ENCODE measurements at places on chromosomes 4 and X.

DNA sequence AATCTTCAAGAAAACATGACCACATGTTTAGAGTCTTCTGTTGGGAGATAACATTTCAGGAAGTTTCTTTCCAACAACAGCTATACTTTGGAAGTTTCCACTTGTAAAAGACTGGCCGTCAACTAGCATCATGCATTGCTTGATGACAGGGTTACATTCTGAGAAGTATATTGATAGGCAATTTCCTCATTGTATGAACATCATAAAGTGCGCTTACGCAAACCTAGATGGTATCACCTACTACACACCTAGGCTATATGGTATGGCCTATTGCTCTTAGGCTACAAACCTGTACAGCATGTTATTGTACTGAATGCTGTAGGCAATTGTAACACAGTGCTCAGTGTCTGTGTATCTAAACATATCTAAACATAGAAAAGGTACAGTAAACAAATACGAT lies 25.4 kb upstream of the CD40LG start:
- no peak for DNase-seq

- no peak for DNase-seq
These were observed 2.9 kb upstream of the KCND1 start for GRCh38 chrX:48974574-48974973.

DNA sequence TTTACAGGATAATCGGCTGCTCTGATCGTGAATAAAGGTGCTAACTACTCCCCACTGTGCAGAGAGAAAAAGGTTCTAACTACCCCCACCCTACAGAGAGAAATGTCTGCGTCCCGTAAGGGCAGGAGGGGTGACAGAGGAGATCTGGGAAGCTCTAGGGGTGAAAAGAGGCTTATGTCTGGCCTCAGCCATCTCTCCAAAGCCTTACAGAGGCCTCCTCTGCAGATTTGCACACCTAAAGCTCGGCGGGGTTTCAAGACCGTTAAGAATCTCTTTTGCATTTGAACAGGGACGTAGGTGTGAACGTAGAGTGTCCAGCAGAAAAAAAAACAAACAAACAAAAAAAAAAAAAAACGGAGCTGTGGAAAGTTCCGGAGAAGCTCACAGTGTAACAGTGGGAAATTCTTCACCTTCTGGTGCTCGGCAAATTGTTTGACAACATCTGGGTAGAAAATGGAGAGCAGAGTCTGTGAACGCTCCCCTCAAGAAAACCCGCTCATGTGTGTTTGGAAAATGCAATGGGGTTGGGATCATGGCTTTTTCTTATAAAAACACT lies 161.0 kb downstream of the SHOX start:
- no peak for DNase-seq

DNA sequence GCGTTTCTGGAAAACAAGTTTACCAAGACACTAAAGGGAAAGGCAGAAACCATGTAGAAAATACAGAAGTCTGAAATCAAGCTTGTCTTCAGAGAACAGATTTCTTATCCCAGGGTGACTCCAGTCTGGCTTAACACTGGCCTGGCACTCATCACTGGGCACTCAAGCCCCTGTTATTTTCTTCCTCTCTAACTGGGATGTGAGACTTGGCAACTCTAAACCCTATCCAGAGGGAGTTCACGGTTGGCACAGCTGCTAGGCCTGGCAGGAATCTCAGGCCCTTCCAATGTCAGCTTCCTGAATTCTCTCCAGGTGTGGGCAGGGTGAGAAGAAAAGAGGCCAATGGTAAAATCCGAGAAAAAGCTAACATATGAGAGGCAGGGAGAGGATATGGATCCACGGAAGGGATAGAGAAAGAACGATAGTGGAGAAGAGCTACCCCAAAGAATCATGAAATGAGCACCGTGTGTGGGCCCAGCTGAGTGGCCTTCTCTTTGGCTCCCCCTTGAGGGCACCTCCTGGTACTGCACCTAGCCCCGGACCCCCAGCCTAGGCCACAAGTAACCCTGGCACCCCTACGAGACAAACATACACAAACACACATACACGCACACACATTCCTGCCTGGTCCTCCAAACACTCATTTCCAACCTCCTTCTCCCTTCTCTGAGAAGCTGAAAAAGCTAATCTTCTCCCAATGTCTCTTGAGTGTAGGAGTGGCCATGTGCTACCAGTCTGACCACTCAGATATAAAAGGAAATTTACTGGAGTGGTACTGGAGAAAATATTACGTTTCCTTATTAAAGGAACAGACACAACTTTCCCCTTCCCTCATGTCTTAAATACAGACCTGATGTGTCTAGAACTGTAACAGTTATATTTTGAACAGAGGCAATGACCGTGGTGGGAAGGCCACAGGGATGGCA lies 16.6 kb upstream of the PTCHD1 start:
- DNase-seq, result no peak

DNA sequence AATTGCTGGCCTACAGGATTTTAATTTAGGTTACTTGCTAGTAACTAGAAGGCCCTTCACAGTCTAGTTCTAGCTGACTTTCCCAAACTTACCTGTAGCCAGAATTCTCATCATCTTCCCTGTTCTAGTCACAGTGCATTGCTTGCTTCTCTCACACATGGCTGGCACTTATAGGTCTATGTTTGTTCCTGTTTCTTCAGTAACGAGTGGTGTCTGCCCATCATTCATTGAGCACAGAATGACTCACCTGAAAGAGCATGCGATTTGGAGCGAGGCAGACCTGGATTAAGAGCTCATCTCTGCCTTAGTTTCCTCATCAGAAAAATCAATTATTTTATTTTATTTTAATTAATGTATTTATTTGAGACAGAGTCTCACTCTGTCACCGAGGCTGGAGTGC lies 201.7 kb upstream of the ANK2 start:
- no peak for DNase-seq

- DNase-seq, result no peak
These were observed 34.7 kb upstream of the CD99 start for GRCh38 chrX:2656257-2656836.

GRCh38 chr4:46698891-46699290 lies 210.2 kb downstream of the COX7B2 start:
- no peak for DNase-seq

DNA sequence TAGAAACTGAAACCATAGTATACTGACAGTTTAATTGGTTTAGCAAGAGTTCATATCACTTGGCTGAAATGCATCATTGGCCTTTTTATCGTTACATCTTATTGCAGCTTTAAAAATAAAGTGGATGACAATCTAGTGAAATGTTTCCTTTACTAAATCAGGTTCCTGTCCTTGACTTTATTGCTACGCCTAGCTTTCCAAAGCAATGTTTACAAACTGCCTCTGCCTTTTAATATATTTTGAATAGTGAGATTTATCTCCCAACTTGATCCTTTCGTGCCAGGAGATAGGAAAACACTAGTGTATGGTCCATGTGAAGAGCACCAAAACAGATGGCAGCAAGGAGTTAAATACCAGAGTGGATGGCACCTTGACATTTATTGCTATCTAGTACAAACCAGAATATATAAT lies 67.0 kb downstream of the GPC3 start:
- DNase-seq, result no peak

GRCh38 chrX:78283511-78283910 lies 43.9 kb downstream of the CYSLTR1 start:
- DNase-seq, result no peak

DNA sequence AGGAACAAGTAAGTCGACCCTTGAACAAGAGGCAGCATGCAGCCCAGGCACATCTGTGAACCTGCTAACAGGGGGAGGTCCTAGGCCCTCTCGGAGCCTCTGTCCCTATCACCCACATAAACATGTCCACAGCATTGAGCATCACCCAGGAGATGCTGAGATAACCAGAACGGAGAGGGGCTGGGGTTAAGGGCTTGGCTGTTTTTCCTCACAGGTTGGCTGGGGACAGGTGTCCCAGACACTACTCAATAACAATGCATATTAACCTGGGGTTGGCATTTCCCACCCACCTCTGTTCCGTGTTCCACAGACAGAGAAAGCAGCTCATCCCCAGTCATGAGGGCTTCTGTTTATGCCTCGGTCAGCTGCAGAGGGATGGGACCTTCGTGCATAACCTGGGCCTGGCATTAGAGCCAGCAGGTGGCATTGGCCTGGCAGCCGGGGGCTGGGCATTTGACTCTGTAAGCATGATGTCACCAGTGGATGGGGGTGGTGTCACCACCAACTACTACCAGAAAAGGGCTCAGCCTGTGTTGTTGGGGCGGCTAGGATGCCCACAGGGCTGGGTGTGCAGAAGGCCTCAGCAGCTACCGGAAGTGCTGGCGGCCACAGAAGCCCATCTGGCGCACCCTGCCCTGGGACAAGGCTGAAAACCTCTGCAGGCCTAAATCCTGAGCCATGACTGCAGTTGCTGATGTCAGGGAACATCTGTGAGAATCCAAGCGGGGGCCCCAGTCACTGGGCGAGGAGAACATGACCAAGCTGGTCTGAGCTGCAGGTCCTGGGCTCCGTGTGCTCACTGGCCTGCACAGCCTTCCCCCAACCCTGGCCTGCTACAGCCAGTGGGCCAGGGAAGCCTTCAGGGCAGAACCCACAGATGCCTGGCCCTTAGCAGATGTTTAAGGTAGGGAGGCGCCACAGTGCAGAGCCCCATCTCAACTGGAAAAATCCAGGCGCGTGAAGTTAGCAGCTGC lies 351.4 kb downstream of the NR3C2 start:
- DNase-seq, result no peak

GRCh38 chr4:122602277-122603142 lies 18.4 kb downstream of the IL21 start:
- DNase-seq, result peak; percentile 70

DNA sequence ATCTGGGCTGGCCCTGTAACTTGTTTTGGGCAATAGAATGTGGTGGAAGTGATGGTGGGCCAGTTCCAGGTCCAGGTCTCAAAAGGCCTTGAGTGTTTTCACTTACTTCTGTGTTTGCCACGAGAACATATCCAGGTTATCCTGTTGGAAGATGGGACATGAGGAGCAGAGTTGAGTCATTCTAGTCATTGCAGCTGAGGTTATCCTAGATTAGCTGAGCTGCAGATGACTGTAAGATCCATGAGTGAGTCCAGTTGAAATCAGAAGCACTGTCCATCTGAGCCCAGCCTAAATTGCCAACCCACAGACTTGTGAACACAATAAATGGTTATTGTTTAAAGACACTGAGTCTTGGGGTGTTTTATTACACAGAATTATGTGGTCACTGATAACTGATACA lies 45.3 kb upstream of the RPS6KA3 start:
- DNase-seq, result no peak

DNA sequence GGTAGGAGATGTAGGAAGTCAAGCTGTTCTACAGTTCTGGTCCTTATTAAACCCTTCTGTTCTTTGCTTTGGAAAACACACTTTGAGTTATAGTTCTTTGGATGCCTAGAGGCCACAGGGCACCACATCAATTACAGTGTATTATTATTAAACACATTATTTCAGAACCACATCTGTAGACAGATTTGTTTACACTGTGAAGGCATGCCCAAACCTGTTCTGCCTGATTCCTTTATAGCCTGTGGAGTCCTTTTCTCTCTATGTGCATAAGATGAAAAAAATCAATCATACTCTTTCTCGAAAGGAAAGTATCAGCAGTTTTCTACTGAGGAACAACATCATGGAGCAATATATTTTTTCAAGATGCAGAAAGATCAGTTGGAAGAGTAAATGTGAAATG lies 371.3 kb upstream of the INTU start:
- DNase-seq, result no peak

DNA sequence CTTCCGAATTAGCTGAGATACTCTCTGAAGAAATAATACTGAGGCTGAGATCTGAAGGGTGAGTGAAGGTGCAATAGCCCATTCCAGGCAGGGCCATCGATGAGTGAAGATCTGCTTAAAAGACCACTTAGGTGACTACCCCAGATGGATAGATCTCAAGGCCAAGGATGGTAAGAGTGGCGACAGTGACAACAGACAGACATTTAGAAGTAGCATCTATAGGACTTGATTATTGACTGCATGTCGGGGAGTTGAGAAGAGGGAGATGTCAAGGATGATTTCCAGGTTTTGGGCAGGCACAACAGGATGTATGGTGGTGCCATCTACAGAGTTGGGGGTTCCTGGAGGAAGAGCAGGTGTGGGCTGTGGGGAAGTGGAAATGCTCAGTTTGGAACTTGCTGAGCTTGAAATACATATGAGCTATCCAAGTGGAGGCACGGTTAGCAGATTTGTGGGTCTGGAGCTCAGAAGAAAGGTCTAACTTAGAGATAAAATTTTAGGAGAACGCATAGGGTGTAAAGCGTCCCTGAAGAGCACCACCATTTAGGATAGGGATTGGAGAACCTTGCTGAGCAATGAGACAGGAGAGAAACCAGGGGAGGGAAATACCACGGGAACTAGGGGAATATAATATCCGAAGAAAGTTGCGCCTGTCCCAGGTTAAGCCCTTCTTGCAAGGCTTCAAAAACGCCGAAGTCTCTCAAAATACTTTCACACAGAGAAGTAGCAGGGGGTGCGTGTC lies 688 bp downstream of the UFSP2 start:
- DNase-seq, result peak; percentile 23

DNA sequence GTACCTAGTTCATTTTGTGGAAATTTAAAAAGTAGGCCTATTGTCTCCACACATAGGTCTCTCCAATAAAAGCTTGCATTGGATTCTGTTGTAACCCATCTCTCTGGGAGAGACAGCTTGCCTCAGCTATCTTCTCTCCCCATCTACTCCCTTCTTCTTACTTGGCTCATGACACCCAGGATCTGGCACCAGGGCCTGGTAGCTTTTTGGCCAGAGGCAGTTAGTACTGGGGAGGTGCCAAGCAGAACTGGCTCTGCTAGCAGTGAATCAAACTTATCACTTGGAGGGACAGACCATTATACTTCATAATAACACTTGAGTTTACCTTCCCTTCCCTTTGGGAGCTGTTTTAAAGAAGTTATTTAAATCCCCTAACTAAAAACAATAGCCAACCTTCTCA lies 31.8 kb downstream of the PLAC1 start:
- DNase-seq, result no peak

GRCh38 chr4:79948261-79948660 lies 124.8 kb downstream of the ANTXR2 start:
- no peak for DNase-seq

- DNase-seq, result no peak
These were observed 84.5 kb downstream of the PRKG2 start for GRCh38 chr4:81130569-81130968.

GRCh38 chrX:49725923-49726904 lies 30.4 kb upstream of the PAGE1 start:
- DNase-seq, result no peak

GRCh38 chr4:141999446-142000143 lies 363.2 kb downstream of the IL15 start:
- no peak for DNase-seq

All from renal cortical epithelial cell (primary cell).